Thyroid gland (tissue), 4 donors: ENCODE measurements at places on chromosomes 6 and 20. TPM values are rescaled to one million over a fixed set of nuclear protein-coding genes. Genes with fewer than 3 reads are reported as not detected.

The PPP1R14C gene
- 102 TPM for total RNA-seq

The C6orf141 gene
- total RNA-seq = 9.3 TPM

DNA sequence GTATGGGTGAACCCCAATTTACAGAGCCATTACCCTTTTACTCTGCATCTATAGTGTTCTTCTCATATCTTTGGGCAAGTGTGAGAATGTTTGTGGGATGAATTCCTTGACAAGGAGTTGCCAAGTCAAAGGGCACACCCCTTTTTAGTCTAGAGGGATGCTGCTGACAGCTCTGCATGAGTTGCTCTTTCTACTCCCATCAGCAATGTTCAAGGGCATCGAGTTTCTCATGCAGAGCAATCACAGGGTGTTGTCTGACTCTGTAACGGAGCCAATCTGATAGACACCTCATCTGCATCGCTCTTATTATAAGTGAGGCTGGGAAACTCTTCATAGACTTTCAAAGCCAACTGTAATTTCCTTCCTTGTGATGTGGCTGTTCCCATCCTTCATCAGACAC is 77.4 kb downstream of the EDN3 start:
- H3K27me3 ChIP-seq = no peaks in the 10 kb centered on the region
- no peaks in the 10 kb centered on the region for H3K36me3 ChIP-seq
- H3K4me3 ChIP-seq = no peak overlapping the region
- H3K4me1 ChIP-seq = no peaks in the 10 kb centered on the region
- no peak overlapping the region for H3K27ac ChIP-seq

- no peaks in the 10 kb centered on the region for H3K27me3 ChIP-seq
- H3K4me1 ChIP-seq = no peaks in the 10 kb centered on the region
- no peak for DNase-seq
- no peak overlapping the region for H3K4me3 ChIP-seq
- no peaks in the 10 kb centered on the region for H3K36me3 ChIP-seq
- no peak overlapping the region for H3K27ac ChIP-seq
Measured at GRCh38 chr20:60715172-60715571, 536.9 kb upstream of the CDH4 start.

DNA sequence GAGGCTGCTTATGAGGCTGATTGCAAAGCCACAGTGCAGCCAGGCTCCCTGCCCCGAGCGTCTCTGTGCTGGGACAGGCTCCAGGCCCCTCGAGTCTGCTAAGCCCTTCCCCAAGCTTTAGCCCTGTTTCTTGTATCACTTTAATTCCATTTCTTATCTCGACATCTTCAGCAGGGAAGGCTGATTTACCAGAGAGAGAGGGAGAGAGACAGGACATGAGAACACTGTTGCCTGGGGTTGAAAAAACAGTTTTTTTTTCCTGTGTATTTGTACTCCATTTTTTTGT is 386.5 kb downstream of the SMOC2 start:
- no peaks in the 10 kb centered on the region for H3K4me1 ChIP-seq
- H3K27me3 ChIP-seq = no peaks in the 10 kb centered on the region
- H3K27ac ChIP-seq = no peak overlapping the region

DNA sequence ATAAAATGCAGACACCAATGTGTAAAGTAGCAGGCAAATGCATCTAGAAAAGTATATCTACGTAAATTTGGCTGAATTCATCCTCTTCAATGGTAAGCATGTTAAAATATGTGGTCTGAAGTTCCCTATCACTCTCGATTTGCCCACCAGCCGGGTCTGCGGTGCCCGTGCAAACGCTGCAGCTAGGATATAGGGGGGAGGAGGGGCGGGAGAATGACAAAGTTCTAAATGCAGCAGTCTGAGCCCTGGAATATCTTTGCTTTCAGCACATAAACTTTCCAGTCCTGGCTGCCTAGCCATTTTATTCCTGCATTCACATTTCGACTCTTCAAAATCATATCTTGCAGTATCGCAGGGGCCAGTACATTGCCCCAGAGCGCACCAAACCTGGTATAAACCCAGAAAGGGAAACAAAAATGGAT is 708 bp downstream of the NRN1 start:
- no peak for DNase-seq
- no peak overlapping the region for H3K4me3 ChIP-seq
- no peaks in the 10 kb centered on the region for H3K36me3 ChIP-seq
- peaks cover 49% of the 10 kb centered on the region for H3K4me1 ChIP-seq
- no peak overlapping the region for H3K27ac ChIP-seq
